NCI-H82 (cell line): ENCODE measurements at places on chromosomes 7 and 10.
A peak's percentile ranks its signal among the peaks of the same experiment; 100 is the strongest.

GRCh38 chr10:119100434-119101238, 3.3 kb upstream of the DENND10 start:
- DNase-seq: no peak

- no peak for DNase-seq
Observed at GRCh38 chr7:45687185-45687560, 113.0 kb downstream of the ADCY1 start.

- peak; percentile 80 for DNase-seq
Observed at GRCh38 chr7:80699045-80699638, 60.7 kb downstream of the CD36 start.

DNA sequence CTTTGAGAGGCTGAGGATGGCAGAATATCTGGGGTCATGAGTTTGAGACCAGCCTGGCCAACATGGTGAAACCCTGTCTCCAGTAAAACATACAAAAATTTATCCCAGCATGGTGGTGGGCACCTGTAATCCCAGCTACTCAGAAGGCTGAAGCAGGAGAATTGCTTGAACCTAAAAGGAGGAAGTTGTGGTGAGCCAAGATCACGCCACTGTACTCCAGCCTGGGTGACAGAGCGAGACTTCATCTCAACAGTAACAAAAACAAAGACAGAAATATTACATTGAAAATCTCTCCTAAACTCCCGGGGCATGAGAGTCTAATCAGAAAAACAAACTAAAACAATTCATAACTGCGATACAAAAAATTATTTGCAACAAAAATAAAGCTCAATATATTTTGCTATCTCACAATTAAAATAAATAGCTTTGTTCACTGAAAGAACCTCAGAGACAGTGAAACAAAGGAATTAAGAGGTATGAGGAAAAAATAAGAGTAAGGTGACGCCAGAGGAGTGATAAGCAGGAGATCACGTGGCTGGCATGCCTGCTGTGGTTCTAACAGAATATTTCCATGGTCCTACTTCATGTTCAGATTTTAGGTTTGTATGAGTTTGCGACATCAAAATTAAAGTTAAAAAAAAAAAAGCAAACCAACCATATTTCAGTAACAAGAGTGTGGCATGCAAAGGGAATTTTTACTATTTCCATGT, 527.7 kb upstream of the POM121L12 start:
- no peak for DNase-seq

GRCh38 chr7:80443325-80443724, 68.5 kb downstream of the GNAT3 start:
- peak; percentile 61 for DNase-seq

DNA sequence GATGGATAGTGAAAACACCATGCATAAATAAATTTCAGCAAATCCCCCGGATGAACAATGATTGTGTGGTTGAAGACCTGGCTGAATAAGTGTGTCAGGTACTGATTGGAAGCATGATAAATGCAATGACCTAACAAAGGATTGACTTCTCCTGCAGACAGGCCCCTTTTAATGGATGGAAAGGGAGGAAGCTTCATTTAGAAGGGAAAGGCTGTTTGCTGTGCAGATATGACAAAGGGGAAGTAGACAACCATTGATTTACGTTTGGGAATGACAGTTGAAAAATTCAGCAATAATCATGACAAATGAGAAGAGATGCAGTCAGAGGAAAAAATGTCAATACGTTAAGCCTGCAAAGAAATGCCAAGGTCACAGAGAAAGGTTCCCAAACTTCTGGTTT, 503.8 kb downstream of the LRMDA start:
- no peak for DNase-seq

GRCh38 chr10:76420725-76421124, 989.3 kb downstream of the LRMDA start:
- DNase-seq: no peak
